ENCODE measurements at places on chromosomes 11 and 22. TPM values are rescaled to one million over a fixed set of nuclear protein-coding genes. Genes with fewer than 3 reads are reported as not detected.

- peak; percentile 77 for DNase-seq
Measured at GRCh38 chr11:35142481-35143075, 3.6 kb downstream of the CD44 start.

DNA sequence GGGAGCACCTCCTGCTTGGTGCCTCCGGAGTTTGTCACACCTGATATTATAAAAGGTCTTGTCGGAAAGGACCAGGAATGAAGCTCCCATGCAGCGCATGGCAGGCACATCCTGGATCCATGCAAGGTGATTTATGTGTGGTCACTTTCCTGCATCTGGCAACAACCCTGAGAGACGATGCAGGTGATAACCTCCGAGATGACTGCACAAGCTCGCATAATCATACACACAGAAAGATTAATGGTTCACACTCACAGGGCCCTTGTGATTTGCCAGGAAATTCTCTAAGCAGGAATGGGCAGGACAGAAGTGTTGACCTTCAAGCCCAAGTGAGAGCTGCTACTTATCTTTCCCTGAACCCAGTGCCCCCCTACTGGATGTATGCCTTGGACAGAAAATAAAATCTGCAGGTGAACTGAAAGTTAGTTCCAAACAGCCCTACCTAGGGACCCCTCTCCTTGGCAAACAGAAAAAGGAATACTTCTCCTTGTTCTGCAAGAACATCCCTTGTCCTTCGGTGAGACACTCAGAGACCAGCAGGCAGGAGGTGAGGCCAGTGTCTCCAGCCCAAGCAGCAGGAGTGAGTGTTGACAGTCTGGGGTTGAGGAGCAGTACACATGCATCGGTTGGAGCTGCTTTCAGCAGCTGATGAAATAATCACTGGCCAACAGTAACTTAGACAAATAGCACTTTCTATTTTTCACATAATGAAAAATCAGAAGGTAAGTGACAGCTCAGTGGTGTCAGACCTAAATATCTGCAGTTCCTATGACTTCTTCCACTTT lies 619.4 kb upstream of the B3GAT1 start:
- no peak for DNase-seq

DNA sequence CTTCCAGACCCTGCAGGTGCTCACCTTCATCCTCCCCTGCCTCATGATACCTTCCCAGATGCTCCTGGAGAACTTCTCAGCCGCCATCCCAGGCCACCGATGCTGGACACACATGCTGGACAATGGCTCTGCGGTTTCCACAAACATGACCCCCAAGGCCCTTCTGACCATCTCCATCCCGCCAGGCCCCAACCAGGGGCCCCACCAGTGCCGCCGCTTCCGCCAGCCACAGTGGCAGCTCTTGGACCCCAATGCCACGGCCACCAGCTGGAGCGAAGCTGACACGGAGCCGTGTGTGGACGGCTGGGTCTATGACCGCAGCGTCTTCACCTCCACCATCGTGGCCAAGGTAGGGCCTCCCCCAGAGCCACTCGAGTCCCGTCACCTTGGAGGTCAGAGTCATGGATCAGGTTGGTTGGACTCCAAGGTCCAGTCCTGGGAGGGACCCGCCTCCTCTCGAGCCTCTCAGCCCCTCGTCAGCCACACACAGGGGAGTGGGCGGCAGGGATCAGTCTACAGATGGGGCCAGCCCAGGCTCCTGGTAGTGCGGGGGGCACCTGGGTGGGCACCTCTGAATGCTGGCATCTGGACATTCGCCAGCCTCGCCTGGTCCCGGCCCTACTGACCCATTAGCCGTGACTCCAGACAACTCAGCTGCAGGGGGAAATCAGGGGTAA lies 34.8 kb upstream of the SLC22A12 start:
- DNase-seq = no peak

DNA sequence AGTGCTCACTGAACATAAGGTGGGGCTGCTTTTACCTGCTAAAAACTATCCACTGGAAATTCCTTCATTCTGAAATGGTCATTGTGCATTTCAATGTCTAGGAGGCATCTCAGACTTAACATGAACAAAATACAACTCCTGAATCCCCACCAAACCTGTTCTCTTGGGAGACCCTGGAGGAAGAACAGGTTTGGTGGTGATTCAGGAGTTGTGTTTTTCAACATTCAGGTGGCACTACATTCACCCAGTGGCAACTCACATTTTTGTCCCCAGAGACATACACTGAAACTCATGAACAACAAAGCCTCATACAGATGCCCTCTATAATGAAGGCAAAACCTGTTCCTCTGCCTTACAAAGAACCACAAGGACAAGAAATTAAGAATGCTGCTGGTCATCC lies 64.3 kb upstream of the CYP2D6 start:
- DNase-seq = peak; percentile 9

- DNase-seq = no peak
Measured at GRCh38 chr22:34738661-34739400, 327.1 kb upstream of the ISX start.

DNA sequence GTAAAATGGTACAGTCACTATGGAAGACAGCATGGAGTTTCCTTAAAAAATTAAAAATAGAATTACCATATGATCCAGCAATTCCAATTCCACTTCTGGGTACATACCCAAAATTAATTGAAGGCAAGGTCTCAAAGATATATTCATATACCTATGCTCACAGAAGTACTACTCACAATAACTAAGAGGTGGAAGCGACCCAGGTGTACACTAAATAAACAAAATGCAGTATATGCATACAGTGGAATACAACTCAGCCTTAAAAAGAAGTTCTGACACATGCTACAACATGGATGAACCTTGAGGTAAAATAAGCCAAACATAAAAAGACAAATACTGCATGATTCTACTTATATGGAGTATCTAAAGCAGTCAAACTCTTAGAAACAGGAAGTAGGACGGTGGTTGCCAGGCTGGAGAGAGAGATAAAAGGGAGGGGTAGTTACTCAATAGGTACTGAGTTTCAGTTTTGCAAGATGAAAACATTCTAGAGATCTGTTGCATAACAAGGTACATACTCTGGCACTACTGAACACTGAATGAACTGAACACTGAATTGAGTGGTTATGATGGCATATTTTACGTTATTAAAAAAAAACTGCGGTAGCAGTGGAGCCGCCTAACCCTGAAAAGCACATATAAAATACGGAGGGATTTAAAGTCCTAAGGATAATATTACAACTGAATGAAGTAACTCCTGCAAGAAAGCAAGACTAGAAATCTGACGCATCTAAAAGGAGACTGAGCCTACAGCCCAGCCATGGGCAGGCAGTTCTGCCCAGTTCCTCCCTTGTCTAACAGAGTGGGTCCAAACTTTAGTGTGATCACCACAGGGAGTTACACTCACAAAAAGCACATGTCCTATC lies 12.8 kb downstream of the DGCR2 start:
- peak; percentile 88 for DNase-seq

DNA sequence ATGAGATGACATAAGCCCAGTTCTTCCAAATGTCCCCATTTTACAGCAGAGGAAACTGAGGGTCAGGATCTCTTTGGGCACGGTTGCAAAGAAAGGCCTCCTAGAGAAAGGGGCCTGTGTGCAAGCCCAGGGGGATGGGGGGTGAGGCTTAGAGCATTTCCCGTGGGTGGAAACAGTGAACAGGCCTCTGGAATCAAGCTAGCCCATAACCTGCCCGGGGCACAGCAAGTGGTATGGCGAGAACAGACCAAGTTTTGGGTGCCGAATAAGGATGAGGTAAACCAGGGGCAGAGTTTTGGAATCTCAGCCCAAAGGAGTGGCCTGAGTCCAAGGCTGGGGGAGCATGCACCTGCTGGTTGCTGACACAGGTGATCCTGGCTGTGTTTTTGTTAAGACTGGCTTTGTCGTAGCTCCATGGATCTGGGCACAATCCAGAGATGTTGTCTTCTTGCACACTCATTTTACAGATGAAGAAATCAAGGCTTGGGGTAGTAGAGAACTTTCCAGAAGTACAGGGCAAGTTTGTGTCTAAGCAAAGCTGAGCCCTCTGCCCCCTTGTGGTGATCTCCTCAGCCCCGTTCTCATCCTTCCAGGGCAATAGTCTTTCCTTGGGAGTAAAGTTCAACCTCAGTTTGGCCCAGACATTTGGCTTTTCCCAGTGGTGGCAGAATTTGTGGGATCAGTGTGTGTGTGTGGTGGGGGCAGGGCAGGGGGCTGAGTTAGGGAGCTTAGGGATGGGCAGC lies 53.5 kb upstream of the MYEOV start:
- DNase-seq = peak; percentile 10

- DNase-seq = no peak
Measured at GRCh38 chr22:49433717-49434611, 393.7 kb downstream of the BRD1 start.

GRCh38 chr11:44842220-44842619 lies 108.5 kb downstream of the TP53I11 start:
- DNase-seq = no peak

- DNase-seq = peak; percentile 27
Measured at GRCh38 chr11:94788396-94788795, 20.2 kb downstream of the AMOTL1 start.

- DNase-seq = no peak
Measured at GRCh38 chr11:104060820-104061219, 24.4 kb downstream of the DDI1 start.

GRCh38 chr11:18958221-18958910 lies 19.2 kb upstream of the MRGPRX1 start:
- DNase-seq = no peak

DNA sequence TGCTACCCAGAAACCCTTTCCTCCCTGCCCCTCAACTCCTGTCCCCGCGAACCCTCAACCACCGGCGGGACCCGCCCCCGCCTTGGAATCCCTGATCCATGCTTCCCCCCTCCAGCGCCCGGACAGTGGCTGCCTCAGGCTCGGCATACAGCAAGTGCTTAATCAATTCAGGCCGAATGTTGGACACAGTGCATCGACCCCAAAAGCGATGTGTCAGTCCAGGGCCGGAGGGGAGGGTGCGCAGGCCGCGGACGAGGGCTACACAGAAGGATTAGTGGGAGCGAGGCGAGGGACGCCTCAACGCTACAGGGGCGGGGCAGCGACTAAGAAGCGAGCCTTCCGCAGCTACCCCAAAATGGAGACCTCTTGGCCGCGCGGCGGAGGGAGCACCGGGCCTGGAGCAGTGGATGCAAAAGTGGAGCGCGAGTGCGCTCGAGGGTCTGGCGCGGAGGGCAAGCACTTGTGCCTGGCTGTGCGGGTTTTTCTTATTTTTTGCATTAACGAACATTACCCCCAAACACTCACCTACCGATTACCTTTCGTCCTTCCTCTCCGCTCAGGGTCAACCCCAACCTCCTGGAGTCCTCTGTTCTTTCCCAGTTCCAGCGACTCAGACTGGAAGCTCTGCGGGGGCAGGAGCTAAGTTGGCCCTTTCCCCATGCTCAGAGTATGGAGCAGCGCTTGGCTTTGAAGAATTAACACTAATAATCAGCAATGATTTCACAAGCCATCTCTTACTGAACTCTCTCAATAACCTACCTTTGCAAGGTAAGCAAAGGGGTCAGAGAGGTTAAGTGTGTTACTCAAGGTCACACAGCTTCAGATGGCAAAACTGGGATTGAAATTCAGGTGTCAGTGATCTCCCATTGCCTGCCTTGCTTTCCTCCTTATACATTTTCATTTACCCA lies 30.0 kb upstream of the WNT11 start:
- DNase-seq = peak; percentile 66

- peak; percentile 92 for DNase-seq
Measured at GRCh38 chr22:28116219-28116673, 197.2 kb upstream of the PITPNB start.

GRCh38 chr11:113643006-113643585 lies 63.0 kb downstream of the TMPRSS5 start:
- no peak for DNase-seq

DNA sequence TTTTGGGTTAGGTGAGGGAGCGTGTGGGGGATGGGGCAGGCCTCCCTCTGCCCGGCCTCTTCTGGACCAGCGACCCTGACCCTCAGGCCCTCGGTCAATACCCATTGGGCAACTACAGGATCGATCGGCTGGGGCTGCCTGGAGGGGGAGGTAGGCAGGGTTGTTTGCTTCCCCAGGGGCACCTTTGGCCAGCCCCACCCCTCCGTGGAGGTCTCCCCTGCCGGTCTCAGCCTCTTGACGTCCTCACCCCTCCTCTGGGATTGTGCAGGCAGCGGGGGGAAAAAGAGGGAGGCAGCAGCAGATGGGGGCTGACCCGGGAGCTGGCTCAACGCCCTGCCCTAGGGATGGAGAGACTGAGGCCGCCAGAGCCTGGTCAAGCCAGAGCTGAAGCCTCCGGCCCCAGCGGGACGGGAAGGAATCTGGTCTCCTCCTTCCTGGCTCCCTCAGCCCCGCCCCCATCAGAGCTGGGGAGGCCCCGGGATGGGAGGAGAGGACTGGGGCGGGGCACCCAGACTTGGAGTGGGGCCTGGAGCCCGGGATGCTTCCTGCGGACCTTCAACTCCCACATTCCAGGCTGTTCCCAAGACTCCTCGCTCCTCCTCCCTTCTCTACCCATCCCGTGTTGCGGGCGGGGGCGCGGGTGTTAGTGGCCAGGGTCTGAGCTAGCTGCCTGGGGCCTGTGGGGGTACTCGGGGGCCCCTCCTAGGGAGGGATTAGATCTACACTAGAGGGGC lies 14.4 kb upstream of the CDC42EP1 start:
- peak; percentile 73 for DNase-seq

DNA sequence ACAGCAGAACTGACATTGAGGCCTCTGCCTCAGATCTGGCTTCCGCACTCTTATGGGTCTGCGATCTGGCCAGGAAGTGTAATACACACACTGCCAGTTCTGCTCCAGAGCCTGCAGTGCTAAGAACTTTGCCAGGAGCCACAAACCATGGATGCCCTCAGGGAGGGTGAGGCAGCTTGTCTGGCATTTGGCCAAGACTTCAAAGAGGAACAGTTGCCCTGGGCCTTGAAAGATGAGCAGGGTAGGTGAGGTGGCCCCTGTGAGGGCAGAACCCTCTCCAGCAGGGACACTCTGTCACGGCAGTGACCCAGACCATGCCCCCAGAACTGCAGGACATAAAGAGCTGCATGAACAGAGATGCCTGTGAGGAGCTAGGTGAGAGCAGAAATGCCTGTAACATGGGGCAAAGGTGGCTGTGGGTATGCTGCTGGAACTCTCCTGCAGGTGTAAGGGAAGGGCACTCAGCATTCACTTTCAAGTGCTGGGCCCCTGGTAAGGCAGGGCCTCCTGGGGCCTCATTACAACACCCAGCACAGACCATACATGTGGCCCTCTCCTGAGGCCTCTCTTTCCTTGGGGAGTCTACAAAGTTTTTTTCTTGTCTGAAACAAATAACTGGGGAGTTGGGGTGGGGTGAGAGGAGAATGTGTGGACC lies 47.3 kb downstream of the NEU3 start:
- peak; percentile 61 for DNase-seq

- DNase-seq = peak; percentile 69
Measured at GRCh38 chr11:10809373-10810160, 841 bp upstream of the EIF4G2 start.

GRCh38 chr22:32164075-32164860 lies 5.2 kb upstream of the C22orf42 start:
- no peak for DNase-seq

The MAPK11 gene
- polyA plus RNA-seq = 3.4 TPM

The TREH gene
- polyA plus RNA-seq = not detected

The NPAS4 gene
- polyA plus RNA-seq = not detected

The OVOL1 gene
- 2.3 TPM for polyA plus RNA-seq

The GLYAT gene
- polyA plus RNA-seq = not detected

The SIPA1 gene
- 7.5 TPM for polyA plus RNA-seq

The CEND1 gene
- polyA plus RNA-seq = not detected

The TMEM218 gene
- polyA plus RNA-seq = 25.6 TPM

The TIMM10 gene
- 124 TPM for polyA plus RNA-seq
